ENCODE measurements at places on chromosomes 4 and X.

GRCh38 chrX:83916525-83916924 is 55.6 kb downstream of the CYLC1 start:
- no peaks in the 10 kb centered on the region for H3K36me3 ChIP-seq
- no peak overlapping the region for H3K4me3 ChIP-seq
- DNase-seq = peak; percentile 67

GRCh38 chrX:130084631-130085237 is 25.6 kb downstream of the ELF4 start:
- DNase-seq = peak; percentile 81
- no peaks in the 10 kb centered on the region for H3K27me3 ChIP-seq
- peaks cover 69% of the 10 kb centered on the region for H3K4me1 ChIP-seq
- H3K36me3 ChIP-seq = no peaks in the 10 kb centered on the region
- H3K27ac ChIP-seq = peak overlapping the region; percentile 89

DNA sequence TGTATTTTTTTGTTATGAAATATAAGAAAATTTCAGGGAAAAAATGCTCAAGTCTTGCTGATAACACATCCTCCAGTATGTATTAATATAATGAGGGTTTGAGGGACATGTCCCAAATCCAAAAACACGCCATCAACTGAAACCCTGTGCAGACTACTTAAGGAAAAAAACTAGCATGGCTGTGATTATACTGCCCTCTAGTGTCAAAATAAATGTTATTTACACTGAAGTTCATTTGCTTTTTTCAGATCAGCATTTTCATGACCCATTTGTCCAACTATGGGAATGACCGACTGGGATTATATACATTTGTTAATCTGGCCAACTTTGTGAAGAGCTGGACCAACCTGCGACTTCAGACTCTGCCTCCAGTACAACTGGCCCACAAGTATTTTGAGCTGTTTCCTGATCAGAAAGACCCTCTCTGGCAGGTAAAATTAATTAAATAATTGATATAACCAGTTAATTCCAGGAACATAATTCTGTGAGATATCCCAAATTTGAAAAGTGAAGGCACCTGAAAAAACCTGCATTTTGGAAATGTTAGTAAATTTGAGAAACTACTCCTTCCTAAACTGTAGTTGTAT is 128.5 kb downstream of the PRSS12 start:
- no peaks in the 10 kb centered on the region for H3K4me1 ChIP-seq
- no peaks in the 10 kb centered on the region for H3K27me3 ChIP-seq
- peak; percentile 81 for DNase-seq
- H3K4me3 ChIP-seq = no peak overlapping the region
- no peak overlapping the region for H3K27ac ChIP-seq

- no peak for DNase-seq
- no peaks in the 10 kb centered on the region for H3K4me1 ChIP-seq
- no peaks in the 10 kb centered on the region for H3K36me3 ChIP-seq
- H3K27me3 ChIP-seq = no peaks in the 10 kb centered on the region
- H3K27ac ChIP-seq = no peak overlapping the region
- no peak overlapping the region for H3K4me3 ChIP-seq
These were observed 98.2 kb upstream of the FAM9B start for GRCh38 chrX:9132036-9132638.

DNA sequence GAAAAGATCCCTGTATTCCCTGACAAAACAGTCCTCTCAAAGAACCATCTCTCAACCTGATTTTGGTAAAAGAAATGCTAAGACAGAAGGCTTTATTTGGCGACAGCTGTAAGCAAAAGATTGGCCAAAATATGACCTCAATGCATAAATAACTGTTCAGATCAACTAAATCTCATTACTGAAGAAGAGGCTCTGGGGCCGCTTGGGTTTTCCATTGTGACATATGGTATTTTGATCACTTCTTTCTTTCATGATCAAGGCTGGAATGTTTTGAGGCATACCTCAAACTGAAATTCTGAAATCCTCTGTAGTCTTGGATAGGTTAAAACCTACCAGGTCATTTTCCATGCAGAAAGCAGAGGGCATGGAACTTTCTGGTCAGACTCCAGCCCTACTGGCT is 106.3 kb downstream of the C4orf51 start:
- no peak for DNase-seq
- H3K27ac ChIP-seq = no peak overlapping the region
- no peak overlapping the region for H3K4me3 ChIP-seq
- peaks cover 16% of the 10 kb centered on the region for H3K4me1 ChIP-seq
- H3K27me3 ChIP-seq = no peaks in the 10 kb centered on the region

- H3K4me1 ChIP-seq = no peaks in the 10 kb centered on the region
- no peak overlapping the region for H3K27ac ChIP-seq
- H3K27me3 ChIP-seq = no peaks in the 10 kb centered on the region
These were observed 13.0 kb upstream of the SEPSECS start for GRCh38 chr4:25172961-25173915.

DNA sequence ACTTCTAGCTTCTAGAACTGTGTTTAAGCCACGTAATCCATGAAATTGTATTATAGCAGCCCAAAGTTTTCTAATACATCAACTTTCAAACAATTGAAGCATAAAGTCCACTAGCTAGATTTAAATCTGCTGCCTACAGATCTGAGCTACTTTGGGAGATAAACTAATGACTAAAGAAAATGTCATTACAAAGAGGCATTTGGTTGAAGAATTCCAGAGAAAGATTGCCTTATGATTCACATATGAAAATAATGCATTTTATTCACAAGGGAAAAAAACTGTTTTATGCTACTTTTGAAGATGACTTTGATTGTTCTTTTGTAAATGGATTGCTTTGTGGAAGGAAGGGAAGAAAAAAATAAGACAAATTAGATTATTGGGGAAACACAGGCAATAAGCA is 124.1 kb upstream of the SLIT2 start:
- no peak overlapping the region for H3K27ac ChIP-seq
- no peaks in the 10 kb centered on the region for H3K4me1 ChIP-seq
- no peaks in the 10 kb centered on the region for H3K36me3 ChIP-seq
- H3K27me3 ChIP-seq = no peaks in the 10 kb centered on the region
- no peak overlapping the region for H3K4me3 ChIP-seq

DNA sequence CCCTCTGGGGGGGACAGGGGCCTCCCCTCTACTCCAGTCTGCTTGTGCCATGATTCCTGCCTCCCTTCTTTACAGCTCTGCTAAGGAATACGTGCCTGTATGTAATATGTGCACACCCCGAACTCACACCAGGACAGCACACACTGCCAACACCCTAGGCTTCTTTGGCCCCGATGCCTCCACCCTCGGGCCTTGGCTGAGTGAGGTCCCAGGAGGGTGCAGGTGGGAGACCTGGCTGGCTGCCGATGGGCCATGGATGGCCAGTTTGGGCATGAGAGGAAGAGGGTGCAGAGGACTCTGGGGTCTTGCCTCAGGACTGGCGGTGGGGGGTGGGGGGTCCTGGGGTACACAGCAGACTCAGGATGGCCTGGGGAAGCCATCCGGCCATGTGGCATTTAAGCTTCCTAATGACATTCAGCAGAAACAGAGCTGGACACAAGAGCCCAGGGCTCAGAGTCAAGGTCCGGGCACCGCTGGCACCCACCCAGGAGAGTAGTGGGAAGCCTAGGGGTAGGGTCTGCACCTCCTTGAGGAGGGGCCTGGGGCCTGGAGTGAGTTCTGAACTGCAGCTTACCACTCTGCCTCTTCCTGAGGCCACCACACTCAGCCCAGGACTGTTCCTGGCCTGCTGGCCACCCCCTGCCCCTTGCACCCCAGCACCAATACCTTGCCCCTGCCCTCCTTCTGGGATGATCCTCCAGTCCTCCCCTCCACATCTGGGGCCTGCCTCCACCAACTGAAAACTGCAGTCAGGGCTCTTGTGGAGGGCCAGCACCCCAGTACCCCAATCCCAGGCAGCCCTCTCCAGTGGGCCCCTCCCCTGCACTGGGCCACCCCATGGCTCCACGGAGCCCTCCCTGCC is 2.1 kb upstream of the PCGF3 start:
- no peak for DNase-seq
- H3K27ac ChIP-seq = no peak overlapping the region
- H3K4me3 ChIP-seq = no peak overlapping the region
- H3K27me3 ChIP-seq = no peaks in the 10 kb centered on the region
- H3K36me3 ChIP-seq = no peaks in the 10 kb centered on the region

DNA sequence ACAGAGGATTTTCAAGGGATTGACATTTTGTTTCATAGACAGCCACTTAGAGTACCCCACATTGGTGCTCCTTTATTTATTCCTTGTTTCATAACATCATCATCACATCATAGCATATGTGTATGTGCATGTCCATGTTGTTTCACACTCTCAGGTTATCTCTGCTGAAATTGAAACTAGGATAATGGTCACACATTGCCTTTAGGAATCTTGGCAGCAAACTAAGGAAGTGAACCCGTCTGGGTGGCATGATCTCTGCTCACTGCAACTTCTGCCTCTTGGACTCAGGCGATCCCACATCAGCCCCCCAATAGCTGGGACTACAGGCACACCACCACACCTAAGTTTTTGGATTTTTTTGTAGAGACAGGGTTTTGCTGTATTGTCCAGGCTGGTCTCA is 234.2 kb upstream of the ANKRD50 start:
- no peak overlapping the region for H3K4me3 ChIP-seq
- H3K36me3 ChIP-seq = no peaks in the 10 kb centered on the region
- no peak overlapping the region for H3K27ac ChIP-seq

- no peaks in the 10 kb centered on the region for H3K36me3 ChIP-seq
- H3K27ac ChIP-seq = no peak overlapping the region
- DNase-seq = no peak
- no peak overlapping the region for H3K4me3 ChIP-seq
- no peaks in the 10 kb centered on the region for H3K4me1 ChIP-seq
These were observed 154.3 kb upstream of the DCAF8L1 start for GRCh38 chrX:28135378-28136047.

DNA sequence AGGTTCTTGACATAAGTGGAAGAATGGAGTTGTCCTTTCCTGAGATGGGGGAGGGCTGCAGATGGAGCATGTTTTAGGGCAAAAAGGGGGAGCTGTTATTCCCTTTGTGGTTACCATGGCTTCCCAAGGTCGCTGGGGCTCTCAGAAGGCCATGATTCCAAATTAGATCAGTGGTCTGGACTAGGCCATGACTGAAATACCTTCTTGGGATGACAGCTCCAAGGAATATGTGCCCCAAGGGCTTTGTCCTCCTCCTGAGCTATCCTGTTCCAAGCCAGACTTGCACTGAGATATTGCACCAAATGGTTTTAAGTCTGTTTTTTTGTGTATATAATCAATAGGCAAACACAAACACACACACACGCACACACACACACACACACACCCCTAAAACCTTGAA is 3.0 kb upstream of the RBPJ start:
- H3K36me3 ChIP-seq = no peaks in the 10 kb centered on the region
- no peak for DNase-seq
- no peak overlapping the region for H3K4me3 ChIP-seq

- no peak overlapping the region for H3K27ac ChIP-seq
- H3K4me3 ChIP-seq = no peak overlapping the region
- peaks cover 21% of the 10 kb centered on the region for H3K4me1 ChIP-seq
- DNase-seq = no peak
- 0 out of 2 replicates have a peak, but pooled peaks cover 6% of the 10 kb centered on the region for H3K36me3 ChIP-seq
- H3K27me3 ChIP-seq = no peaks in the 10 kb centered on the region
These were observed 115.4 kb upstream of the NUDT6 start for GRCh38 chr4:123037804-123038203.

- H3K27ac ChIP-seq = peak overlapping the region; percentile 87
- H3K4me3 ChIP-seq = peak overlapping the region; percentile 40
- H3K27me3 ChIP-seq = no peaks in the 10 kb centered on the region
- DNase-seq = peak; percentile 81
These were observed 16.3 kb downstream of the CD99 start for GRCh38 chrX:2707334-2707760.

- no peak for DNase-seq
- no peaks in the 10 kb centered on the region for H3K27me3 ChIP-seq
- H3K4me1 ChIP-seq = no peaks in the 10 kb centered on the region
- H3K27ac ChIP-seq = no peak overlapping the region
These were observed 82.7 kb downstream of the MXRA5 start for GRCh38 chrX:3263681-3264126.

GRCh38 chrX:69116077-69116476 is 49.2 kb downstream of the PJA1 start:
- DNase-seq = no peak
- H3K4me1 ChIP-seq = no peaks in the 10 kb centered on the region
- H3K36me3 ChIP-seq = no peaks in the 10 kb centered on the region
- H3K27me3 ChIP-seq = no peaks in the 10 kb centered on the region

- no peak overlapping the region for H3K4me3 ChIP-seq
- no peaks in the 10 kb centered on the region for H3K4me1 ChIP-seq
- no peaks in the 10 kb centered on the region for H3K27me3 ChIP-seq
- DNase-seq = no peak
These were observed 120.3 kb downstream of the EFHC2 start for GRCh38 chrX:44223150-44223549.

DNA sequence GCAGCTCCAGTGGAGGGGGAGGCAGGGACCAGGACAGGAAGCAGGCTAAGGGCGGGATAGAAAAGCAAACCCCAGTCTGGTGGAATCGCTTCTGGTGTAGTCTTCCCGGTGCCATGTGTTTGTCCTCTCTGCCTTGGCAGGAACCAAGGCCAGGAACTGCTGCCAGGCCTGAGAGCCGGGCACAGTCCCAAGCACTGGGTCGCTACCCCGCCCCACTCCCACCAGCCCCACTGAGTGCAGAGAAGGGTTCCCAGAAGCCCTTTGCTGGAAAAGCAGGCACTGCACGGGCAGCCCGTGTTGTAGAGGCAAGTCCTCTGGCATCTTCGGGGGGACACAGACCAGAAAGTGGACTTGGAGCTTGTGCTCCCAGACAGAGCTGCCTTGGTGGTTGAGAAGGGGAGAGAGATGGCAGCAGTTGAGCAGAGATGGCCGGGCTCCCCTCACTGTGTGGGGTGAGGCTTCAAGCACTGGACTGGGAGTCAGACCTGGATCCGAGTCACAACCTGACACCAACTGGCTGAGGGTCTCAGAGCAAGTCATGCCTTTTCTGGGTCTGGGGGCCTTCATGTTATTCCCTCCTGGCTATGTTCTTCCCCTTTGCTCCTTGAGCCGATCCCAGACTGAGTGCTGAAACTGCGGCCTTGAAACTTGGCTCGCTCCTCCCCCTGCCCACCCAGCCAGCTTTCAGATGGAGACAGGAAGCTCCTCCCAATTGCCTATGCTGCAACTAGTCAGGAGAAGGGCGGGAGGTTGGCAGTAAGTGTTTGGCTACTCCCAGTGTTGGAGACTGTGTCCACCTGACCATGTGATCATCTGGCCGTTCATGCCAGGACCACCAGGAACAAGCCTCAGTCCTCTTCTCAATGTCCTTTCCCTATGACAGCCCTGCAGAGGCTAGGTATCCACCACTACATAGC is 59.7 kb upstream of the MTM1 start:
- H3K27me3 ChIP-seq = no peaks in the 10 kb centered on the region
- H3K4me3 ChIP-seq = no peak overlapping the region
- H3K4me1 ChIP-seq = no peaks in the 10 kb centered on the region
- no peak overlapping the region for H3K27ac ChIP-seq

GRCh38 chr4:7194251-7195140 is 2.2 kb downstream of the SORCS2 start:
- H3K4me3 ChIP-seq = no peak overlapping the region
- no peak overlapping the region for H3K27ac ChIP-seq
- no peaks in the 10 kb centered on the region for H3K36me3 ChIP-seq
- peaks cover 15% of the 10 kb centered on the region for H3K4me1 ChIP-seq
- H3K27me3 ChIP-seq = no peaks in the 10 kb centered on the region
- DNase-seq = peak; percentile 88

GRCh38 chrX:5646818-5647217 is 581.8 kb downstream of the NLGN4X start:
- no peaks in the 10 kb centered on the region for H3K36me3 ChIP-seq
- no peaks in the 10 kb centered on the region for H3K27me3 ChIP-seq

GRCh38 chrX:134747006-134747405 is 88.7 kb upstream of the PLAC1 start:
- H3K36me3 ChIP-seq = no peaks in the 10 kb centered on the region
- H3K27me3 ChIP-seq = no peaks in the 10 kb centered on the region
- no peak overlapping the region for H3K27ac ChIP-seq
- H3K4me3 ChIP-seq = no peak overlapping the region
- no peaks in the 10 kb centered on the region for H3K4me1 ChIP-seq
